Right renal cortex interstitium (tissue), 3 donors: ENCODE measurements at places on chromosomes 7 and 10.

DNA sequence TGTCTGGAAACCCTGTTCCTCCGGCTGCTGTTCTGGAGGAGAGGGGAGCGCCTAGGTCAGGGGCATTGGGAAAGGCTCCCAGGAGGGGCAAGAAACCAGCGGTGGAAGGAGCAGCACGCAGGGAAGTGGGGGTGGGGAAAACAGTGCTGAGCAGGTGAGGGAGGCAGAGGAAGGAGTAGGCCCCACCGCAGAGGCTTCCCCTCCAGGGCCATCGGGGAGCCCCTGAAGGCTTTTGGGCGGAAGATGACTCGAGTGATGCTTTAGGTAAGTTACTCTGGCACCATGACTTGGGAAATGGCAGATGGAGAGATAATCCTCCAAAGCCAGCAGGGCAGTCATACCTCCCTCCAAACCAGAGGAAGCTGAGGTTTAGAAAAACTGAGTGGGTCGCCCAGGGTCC, 106.5 kb upstream of the ANLN start:
- no peak for DNase-seq

GRCh38 chr10:125687507-125688185, 4.7 kb upstream of the TEX36 start:
- no peak for DNase-seq

- DNase-seq = no peak
Observed at GRCh38 chr7:13457790-13458189, 531.7 kb downstream of the ETV1 start.

DNA sequence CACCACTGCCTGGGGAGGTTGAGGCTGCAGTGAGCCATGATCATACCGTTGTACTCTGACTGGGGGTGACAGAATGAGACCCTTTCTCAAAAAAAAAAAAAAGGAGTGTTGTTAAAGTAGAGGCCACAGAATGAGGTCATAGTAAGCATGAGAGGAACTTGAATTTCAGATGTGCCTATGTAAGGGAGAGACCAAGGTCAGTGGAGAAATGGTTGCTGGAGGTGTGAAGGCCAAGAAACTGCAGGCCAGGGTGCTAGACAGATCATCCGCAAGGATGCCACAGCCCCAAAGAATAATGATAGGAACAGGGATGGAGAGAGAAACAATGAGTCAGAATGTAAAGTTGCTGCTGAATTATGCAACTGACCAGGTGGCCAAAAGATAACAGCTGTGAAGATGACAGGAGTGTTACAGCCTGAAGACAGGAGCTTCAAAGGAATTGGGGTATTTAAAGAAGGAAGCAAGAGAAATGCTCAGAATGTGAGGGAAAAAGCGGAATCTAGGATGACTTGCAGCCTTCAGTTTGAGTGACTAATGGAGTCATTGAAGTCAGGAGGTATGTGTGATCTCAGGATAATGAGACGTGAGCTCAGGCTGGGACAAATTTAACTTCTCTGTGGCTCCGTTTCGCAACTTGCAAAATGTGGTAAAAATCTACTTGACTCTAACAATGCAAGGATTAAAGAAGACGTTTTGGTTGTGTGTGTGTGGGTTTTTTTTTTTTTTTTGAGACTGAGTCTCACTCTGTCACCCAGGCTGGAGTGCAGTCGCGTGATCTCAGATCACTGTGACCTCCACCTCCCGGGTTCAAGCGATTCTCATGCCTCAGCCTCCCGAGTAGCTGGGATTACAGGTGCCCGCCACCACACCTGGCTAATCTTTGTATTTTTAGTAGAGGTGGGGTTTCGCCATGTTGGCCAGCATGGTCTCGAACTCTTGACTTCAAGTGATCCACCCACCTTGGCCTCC, 22.2 kb downstream of the TYW1B start:
- no peak for DNase-seq

DNA sequence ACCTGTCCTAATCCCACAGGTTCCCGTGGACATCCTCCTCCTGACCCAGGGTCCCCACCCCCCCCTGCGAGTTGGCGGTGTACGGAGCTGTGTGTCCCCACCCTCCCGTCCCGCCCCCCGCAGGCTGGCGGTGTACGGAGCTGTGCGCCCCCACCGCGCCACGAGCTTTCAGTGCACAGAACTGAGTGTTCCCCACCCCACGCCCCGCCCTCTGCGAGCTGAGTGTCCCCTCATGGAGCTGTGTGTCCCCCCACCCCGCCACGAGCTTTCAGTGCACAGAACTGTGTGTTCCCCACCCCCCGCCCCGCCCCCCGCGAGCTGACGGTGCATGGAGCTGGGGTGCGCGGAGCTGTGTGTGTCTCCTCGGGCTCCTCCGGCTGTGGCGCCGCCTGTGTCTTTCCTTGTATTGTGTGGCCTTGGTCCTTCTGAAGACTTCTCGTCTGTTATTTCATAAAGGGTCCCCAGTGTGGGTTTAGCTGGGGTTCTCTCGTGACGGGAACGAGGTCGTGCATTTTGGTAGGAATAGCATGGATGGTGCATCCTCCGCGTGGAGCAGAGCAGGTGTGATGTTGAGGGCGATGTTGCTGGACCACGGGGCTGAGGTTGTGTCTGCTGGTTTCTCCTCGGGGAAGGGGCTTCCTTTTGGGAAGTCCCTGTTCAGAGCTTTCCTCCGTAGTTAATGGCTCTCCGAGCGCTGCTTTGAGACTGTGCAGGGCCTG, 18.0 kb upstream of the JAKMIP3 start:
- no peak for DNase-seq

GRCh38 chr10:124706462-124707143, 37.6 kb downstream of the FAM53B start:
- no peak for DNase-seq

GRCh38 chr7:77796960-77797359, 1.3 kb downstream of the TMEM60 start:
- DNase-seq = no peak

DNA sequence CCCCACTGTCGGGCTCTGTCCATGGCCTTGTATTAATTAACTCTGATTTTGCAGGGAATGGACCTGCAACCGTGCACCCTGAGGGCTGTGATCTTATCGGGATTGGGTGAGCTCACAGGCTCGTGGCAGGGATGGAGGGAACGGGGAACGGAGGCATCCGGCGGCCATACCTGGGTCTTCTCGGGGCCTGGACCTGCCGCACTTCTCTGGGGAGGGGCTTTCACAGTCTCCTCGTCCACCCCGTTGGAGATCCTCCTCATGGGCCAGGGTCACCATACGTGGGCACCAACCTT, 57.5 kb upstream of the SHH start:
- no peak for DNase-seq

- DNase-seq = peak; percentile 27
Observed at GRCh38 chr10:122911889-122912484, 1.6 kb downstream of the FAM24A start.

DNA sequence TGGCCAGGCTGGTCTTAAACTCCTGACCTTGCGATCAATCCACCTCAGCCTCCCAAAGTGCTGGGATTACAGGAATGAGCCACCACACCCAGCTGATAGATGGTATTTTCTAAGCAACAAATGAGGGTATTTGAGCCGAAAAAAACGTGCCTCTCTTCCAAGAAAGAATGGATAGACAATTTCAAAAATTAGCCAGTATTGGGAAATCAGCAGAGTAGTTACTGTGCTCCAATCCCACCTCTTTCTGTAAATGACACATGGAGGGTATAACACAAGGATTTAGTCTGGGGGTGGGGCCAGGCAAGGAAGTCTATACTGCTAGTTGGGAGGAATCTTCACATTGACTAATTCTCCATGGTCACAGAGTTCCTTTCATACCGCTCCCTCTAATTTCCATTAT, 9.2 kb upstream of the BPGM start:
- no peak for DNase-seq

GRCh38 chr10:86942441-86943315, 14.7 kb downstream of the MMRN2 start:
- no peak for DNase-seq

- DNase-seq = no peak
Observed at GRCh38 chr7:139854124-139854511, 25.1 kb downstream of the TBXAS1 start.

DNA sequence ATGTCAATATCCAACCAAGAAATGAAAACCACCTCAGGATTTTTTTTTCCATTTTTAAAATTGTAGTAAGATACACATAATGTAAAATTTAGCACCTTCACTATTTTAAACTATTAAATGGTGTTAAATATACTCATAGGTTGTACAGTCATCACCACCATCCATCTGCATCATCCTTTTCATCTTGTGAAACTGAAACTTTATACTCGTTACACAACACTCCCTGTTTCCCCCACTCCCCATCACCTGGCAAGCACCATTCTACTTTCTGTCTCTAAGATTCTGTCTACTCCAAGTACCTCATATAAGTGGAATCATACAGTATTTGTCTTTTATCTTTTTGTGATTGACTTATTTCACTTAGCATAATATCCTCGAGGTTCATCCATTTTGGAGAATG, 335.2 kb upstream of the NPSR1 start:
- no peak for DNase-seq

DNA sequence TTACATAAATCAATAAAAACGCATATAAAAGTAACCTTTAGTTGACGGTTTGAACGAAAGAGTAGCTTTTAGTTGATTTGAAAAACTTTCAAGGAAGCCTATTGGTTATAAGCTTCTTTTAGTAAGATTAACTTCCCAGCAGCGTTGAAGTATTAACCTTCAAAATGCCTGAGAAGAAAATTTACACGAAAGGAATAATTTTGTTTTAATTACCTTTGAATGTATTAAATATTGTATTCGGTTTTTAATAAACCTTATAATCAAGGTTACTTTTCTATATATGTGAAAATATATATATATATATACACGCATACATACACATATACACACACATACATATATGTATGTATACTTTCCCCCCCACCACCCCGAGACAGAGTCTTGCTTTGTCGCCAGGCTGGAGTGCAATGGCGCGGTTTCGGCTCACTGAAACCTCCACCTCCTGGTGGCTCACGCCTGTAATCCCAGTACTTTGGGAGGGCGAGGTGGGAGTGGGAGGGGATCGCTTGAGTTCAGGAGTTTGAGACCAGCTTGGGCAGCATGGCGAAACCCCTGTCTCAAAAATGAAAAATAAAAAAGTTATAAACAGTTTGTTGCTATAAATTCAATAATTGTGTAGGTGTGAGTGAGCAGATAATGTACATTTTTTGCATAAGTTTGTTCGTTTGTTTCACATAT, 57.6 kb upstream of the EZH2 start:
- peak; percentile 45 for DNase-seq

GRCh38 chr10:78950656-78951587, 117.8 kb upstream of the ZMIZ1 start:
- DNase-seq = no peak

DNA sequence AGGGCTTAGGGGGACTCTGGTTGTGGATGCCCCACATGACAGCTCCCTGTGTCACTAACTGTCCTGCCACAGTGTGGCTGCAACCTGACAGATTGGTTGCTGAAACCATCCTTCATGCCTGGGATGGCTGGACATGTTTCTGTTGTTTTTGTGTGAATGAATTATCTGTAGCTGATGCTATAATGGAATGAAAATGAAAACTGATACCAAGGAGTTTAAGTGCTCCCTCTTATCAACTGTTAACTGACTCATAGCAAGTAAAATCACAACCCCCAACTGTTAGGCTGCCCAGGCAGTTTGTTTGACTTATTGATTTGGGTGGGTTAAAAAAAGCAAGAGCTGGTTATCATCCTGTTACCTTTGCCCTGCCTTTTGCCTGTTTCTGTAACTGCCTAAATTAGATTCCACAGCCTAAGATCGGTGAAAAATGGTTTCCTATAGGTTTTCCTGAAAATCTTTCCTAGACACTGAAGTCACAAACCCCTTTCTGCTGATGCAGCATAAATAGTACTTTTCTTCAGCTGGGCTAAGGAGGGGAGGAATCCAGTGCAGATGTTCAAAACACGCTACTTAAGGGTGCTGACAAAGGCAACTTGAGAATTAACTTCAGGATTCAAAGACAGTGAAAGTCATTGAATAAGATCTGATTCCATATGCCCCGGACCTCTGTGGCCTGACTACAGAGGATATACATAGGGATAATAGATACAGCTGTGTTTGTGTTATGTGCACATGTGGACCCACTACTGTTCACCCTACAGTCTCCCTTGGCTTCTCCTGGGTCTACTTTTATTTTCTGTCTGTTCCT, 5.7 kb downstream of the FRAT2 start:
- no peak for DNase-seq

- no peak for DNase-seq
Observed at GRCh38 chr10:77548671-77549070, 88.9 kb downstream of the KCNMA1 start.

GRCh38 chr10:104447331-104447730, 93.7 kb downstream of the CFAP58 start:
- no peak for DNase-seq

DNA sequence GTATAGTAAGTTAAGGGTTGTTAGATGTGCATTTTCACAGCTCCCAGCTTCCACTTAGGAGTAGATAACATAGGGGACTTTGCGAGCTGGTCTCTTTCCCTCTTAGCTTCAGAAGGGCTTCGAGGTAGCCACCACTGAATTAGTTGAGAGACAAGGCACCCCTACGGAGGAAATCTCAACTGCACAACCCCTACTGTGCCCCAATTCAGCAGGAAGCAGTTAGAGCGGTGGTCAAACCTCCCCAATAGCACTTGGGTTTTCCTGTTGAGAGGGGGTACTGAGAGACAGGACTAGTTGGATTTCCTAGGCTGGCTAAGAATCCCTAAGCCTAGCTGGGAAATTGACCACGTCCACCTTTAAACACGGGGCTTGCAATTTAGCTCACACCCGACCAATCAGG, 1.1 kb upstream of the HERPUD2 start:
- DNase-seq = no peak

- no peak for DNase-seq
Observed at GRCh38 chr10:132808383-132809231, 22.7 kb upstream of the NKX6-2 start.

GRCh38 chr10:49117376-49118070, 2.2 kb upstream of the VSTM4 start:
- DNase-seq = no peak

DNA sequence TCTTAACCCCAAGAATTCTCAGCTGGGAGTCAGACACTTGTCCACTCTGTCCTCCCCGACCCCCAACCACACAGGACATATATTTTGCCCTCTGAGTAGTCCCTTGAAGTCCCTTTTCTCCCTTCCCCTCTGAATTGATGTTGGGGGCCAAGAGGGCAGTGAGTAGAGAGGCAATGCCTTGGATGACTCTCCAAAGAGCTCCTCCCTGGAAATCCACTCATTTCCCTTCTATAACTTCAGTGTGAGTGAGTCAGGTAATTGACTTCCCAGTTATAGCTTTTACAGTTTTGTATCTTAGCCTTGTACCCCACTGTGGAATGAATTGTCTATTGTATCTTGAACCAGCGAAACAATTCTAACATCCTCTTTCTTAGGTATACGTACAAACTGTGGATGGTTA, 9.2 kb upstream of the ODAD2 start:
- no peak for DNase-seq
